ENCODE measurements at places on chromosomes 13 and 19.

DNA sequence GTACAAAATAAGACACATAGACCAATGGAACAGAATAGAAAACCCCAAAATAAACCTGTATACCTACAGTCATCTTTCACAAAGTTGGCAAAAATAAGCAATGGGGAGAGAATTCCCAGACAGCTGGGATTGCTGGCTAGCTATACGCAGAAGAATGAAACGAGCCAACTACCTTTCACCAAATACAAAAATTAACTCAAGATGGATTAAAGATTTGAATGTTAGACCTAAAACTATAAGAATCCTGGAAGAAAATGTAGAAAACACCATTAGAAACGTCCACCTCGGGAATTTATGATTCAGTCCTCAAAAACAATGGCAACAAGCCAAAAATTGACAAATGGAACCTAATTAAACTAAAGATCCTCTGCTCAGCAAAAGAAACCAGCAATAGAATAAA, 408.1 kb upstream of the SLITRK1 start:
- DNase-seq, result no peak

DNA sequence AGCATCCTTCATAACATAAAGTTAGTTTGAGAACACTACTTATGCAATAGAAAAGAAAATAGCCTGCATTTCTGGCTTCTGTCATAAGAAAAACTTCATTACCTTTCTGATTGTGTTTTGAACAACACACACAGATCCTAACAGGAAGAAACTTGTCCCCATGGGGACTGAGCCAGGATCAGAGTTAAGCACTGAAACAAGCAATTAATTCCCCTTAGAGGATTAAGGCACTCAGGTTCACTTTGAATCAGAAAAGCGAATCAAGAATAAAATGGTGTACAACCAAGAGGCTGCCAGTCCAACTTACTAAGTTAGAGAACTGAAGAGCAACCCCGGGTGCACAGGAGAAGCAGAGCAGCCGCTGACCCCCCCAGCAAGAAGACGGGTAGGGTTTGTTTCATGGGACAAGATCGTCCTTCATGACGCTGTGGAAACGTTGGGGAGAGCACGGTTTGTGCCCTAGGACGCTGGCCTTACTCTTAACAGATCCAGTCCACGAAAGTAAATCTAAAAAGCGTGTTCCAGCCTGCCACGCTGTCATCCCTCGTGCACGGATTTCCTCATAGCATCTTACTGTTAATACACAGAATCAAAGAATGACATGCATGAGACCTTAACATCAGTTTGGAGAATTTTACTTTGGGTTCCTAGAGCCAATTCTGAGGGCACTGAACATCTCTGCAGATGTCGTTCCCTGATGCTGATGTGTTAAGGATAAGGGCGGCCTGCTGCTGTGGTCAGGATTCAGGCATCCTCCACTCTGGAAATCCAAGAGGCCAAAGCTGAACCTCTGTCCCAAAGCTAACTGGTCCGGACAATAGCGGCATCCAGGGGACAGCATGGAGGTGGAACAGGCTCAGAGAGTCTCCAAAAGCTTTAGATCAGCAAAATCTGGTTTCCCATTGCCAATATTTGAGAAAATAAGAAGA, 46.4 kb downstream of the GGACT start:
- DNase-seq, result no peak

DNA sequence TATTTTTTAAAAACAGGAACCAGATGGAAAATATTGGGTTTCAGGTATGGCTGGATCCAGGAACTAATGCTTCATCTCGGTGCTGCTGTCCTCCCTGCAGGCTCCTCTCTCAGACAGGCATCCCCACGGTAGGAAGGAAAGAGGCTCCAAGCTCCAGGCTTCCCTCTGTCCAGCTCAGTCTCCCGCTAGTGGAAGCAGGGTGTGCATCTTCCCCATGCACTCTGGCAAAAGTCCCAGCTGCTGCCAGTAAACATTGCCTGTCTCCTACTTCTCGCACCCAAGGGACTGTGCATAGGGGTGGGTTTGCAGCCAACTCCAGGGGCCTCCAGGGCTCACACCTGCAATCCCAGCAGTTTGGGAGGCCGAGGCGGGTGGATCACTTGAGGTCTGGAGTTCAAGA, 29.2 kb downstream of the IL12RB1 start:
- DNase-seq, result no peak

GRCh38 chr13:90187478-90188350, 1159.8 kb upstream of the MIR17HG start:
- DNase-seq, result no peak

- no peak for DNase-seq
Measured at GRCh38 chr13:105213512-105213911, 1322.0 kb downstream of the EFNB2 start.
